ENCODE measurements at places on chromosomes 7 and 10.

DNA sequence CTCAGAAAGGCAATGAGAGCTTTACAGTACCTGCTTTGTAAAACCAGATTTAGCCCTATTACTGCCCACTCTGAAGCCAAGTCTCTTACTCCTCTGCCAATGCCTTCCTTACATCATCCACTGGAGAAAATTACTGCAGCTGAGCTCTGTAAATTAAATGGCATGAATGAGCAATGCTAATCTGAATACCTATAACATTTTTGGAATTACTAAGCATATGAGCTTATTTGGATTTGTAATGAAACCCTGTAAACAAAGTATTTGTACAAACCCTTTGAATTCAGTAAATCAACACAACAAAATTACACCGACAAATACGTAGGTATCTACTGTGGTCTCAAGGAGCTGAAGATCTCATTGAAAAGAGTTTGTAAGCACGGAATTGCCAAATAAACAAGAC lies 12.1 kb upstream of the CCNY start:
- DNase-seq = no peak

GRCh38 chr7:135792363-135792668 lies 43.7 kb upstream of the FAM180A start:
- DNase-seq = no peak

DNA sequence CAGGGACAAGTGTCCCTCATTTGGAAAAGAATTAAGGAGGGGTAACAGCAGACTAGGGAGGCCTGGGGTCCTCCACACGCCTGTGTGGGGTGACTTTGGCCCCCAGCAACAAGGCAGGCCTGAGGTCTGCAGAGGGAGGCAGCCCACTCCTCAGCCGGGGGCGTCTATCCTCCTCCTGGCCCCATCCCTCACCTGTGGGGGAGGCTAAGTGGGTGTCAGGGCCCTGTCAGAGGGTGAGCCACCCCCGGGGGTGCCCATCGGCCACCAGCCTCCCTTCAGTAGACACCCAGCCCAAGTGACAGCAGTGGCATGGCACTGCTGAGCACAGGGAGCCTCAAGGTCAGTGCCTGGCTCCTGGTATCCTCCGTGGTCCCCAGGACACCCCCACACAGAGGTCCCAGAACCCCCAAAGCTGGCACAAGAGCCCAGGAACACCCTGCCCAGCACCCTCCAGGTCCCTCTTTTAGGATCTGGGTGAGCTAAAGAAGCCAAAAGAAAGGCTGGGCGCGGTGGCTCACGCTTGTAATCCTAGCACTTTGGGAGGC lies 693 bp upstream of the FXYD4 start:
- DNase-seq = no peak

DNA sequence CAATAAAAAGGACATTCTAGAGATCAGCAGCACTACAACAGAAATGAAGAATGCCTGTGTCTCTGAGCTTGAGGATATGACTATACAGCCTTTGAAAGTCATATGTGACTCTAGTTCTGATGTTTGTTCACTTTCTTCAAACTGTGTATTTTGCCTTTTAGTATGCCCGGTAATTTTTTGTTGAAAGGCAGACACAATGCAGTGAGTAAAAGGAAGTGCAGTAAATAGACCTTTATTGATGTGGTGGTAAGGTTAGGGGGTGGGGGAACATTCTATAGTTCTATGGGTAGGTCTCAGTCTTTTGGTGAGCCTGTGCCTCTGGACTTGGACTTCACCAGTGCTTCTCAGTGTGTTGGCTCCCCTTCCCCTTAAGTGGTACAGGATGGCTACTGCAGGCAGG lies 143.5 kb upstream of the CDC14C start:
- no peak for DNase-seq

GRCh38 chr7:106841896-106842390 lies 23.1 kb upstream of the PIK3CG start:
- DNase-seq = no peak

GRCh38 chr10:75231672-75232581 lies 3.8 kb downstream of the COMTD1 start:
- no peak for DNase-seq

DNA sequence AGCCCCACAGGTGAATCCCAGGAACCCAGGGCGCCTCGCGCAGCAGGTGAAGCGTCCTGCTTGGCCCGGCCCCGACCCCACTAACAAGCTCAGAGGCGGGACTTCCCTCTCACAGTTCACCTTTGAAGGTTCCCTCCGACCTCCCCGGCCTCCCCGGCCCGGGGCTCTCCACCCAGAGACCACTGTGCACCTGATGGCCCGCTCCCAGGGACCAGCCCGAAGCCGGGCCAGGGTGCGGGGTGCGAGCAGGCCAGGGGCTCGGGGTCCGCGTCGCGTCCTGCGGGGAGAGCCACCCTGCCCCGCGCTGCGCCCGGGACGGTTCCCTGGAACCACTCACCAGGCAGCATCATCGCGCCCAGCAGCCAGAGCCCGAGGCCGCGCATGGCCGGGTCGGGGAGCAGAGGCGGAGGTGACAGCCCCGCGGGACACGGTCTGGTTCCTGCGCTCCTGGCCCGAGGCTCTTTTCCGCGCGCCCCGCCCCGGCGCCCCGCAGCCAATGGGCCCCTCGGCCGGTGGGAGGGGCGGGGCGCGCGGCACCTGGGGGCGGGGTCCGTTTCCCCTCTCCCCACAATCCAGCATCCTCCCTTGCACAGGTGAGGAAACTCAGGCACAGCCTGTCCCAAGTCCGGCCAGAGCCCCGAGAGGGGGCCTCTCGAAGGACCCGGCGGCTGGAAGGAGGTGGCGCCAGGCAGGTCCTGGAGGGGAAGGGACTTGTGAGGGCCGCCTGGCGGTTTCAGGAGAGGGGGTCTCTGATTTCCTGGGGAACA lies at the start of gene ADAM8:
Gene ADAM8, minus strand, starts transcription at position 434 of the 767 bp plus-strand sequence. Its CDS starts 51 bp downstream, at position 383.
- no peak for DNase-seq

GRCh38 chr7:151143261-151144015 lies 24.1 kb downstream of the GBX1 start:
- no peak for DNase-seq

DNA sequence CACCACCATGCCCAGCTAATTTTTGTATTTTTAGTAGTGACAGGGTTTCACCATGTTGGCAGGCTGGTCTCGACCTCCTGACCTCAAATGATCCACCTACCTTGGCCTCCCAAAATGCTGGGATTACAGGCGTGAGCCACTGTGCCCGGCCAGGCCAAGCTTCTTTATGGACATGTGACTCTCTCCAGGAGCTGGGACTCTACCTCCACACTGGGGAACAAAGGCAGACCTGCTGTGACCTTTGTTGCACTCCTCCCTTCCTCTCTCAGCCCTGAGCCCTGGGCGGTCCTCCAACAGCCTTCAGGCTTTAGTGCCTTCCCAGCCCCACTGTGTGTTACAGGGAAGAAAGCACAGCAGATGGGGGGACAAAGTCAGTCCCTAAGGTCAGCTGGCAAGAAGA lies 55.0 kb upstream of the DUSP5 start:
- DNase-seq = no peak

- no peak for DNase-seq
Observed at GRCh38 chr10:86692664-86693063, 24.4 kb downstream of the LDB3 start.

GRCh38 chr7:92694211-92694610 lies 104.0 kb upstream of the FAM133B start:
- no peak for DNase-seq

GRCh38 chr10:132714096-132714985 lies 71.6 kb downstream of the NKX6-2 start:
- no peak for DNase-seq

- no peak for DNase-seq
Observed at GRCh38 chr7:149806726-149807125, 31.4 kb upstream of the ZNF862 start.

- no peak for DNase-seq
Observed at GRCh38 chr7:99618726-99619125, 2.0 kb downstream of the ZSCAN25 start.

- DNase-seq = no peak
Observed at GRCh38 chr10:18140149-18140956, at the start of gene CACNB2. TSS of gene CACNB2 (plus strand) at chr10:18140424.

DNA sequence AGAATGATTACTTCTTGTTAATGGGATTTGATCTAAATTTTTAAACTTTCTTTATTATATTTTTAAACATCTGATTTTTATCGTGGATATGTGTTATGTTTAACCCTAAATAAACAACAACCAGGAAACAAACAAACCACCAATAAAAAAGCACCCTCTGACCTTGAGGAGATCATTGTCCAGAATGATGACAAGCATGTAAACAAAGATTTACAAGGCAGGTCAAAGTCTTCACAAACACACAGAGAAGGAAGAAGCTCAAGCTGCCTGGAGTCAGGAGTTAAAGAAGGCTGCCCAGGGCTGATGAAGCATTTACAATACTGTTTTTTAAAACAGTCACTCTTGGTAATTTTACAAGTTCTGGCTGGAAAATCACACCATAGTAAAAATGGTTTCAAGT lies 31.0 kb upstream of the EGFR start:
- no peak for DNase-seq

GRCh38 chr10:72107325-72108003 lies 19.1 kb upstream of the SPOCK2 start:
- DNase-seq = no peak

DNA sequence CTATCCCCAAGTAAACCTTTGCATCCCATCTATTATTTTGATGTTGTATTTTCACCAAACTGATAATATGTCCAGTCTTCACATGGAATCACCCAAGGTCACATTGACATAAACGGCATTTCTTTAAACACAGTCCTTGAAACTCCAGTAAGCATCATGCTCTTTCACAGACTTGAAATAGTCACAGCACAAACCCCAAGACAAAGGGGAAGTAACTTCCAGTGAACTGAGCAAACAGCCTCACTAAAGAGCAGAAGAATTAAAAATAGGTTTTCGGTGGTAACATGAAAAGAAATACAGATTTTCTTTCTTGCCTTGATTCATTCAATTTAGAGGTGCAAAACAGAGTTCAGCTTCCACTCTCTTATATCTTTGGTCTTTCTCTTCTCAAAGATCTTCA lies 253.7 kb downstream of the SFMBT2 start:
- no peak for DNase-seq

- DNase-seq = no peak
Observed at GRCh38 chr10:11887381-11888227, 64.4 kb downstream of the PROSER2 start.

GRCh38 chr10:50347394-50347802 lies 96.1 kb upstream of the ASAH2 start:
- DNase-seq = no peak

DNA sequence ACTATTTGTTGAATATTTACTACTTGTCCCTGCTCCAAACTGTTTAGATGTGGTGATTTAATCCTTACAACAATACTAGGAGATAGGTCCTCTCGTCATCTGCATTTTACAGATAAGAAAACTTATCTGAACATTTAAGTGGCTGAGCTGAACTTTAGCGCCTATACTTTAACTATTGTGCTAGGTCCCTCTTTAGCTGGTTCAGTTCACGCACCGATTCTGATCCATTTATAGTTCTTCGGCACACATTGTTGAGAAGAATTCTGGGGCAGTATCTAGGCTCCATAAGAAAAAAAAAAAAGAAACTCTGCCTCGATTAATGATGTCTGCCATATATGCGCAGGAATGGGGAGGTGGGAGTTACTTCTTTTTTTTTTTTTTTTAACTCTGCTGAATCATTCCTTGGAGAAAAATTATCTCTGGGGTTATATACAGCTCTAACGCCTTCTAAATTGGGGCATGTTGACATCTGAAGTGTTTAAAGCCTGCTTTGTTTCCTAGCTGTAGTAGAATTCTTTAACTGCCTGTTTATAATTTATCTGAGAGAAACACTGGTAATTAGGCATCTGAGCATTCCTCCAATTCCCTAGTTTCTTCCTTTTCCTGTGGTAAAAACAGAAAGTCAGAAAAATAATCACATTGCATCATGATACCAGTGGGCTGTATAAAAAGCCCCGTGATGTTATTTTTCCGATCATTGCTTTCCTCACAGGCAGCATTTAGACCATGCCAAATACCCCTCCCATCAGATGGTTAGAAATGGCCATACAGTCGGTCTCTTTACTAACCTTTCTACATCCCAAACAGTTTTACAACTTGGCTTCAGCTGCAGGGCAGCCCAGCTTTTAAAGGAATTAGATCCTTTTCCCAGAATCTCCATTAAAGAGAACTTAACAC lies 98.5 kb upstream of the KDM7A start:
- DNase-seq = no peak

- no peak for DNase-seq
Observed at GRCh38 chr7:86846494-86847190, 202.9 kb downstream of the GRM3 start.

DNA sequence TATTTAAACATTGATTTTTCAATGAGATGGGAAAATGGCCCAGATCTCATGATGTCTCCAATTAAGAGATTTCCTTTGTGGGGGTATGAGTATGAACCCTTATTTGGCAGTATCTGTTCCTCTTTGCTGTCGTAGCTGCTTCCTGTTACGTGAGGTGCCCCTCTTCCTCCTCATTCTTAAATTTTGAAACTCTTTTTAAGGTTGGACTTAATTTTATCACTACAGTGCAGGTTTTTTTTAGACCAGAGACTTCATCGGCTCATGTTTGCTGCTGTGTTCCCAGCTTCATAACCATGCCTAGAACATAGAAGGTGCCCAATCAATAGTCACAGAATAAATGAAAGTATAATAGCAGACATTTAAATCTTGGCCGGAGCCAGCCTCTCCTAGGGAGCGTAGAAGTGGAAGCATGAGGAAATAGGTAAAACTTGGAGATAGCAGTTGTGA lies 2.4 kb downstream of the MIOS start:
- DNase-seq = no peak

DNA sequence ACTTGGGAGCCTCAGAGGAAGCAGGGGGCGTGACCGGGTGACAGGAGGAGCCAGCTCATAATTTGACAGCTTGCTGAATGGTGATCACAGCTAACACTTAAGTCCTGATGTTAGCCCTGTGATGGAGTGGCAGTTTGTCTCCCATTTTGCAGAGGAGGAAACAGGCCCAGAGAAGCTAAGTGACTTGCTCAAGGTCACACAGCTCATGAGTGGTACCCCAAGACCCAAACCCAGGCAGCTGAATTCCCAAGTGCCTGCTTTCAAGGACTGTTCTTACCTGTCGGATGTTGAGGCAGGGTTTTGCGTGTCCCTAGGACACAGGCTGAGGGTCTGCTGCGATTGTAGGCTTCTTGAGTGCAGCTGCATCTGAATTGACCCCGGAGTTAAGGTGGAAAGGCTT lies 51.7 kb downstream of the PALD1 start:
- DNase-seq = no peak

DNA sequence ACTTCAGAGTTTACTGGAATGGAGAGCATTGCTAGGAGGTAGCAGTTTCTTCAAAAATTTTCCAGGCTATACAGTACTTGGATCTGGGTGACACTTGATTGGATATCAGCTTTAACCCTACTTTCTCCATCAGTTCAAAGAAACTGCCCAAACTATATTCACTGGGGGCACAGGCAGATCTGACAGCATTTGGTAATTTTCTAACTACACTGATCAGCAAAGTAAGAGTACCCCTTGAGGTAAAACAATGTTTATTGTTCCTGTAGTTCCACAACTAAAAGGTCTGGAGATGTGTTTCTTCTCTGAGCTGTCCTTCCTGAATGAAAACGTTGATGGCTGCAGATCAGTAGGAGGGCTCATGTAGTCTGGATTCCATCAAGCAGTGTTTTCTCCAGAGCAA lies 104.2 kb downstream of the CABCOCO1 start:
- DNase-seq = no peak

Measured in stimulated activated CD8-positive, alpha-beta memory T cell treated with anti-CD3 and anti-CD28 coated beads, Interleukin-7, amount 100 ng/mL, for 1 hour (primary cell).